ENCODE measurements at places on chromosomes 3 and 15. TPM values are rescaled to one million over a fixed set of nuclear protein-coding genes. Genes with fewer than 3 reads are reported as not detected.

The EIF3J gene
- total RNA-seq, result 33.9 TPM

The CFAP92 gene
- not detected for total RNA-seq

The MAGEL2 gene
- 0.05 TPM for total RNA-seq

The ESYT3 gene
- total RNA-seq, result not detected

The ADPRH gene
- 0.49 TPM for total RNA-seq

The ERC2 gene
- total RNA-seq, result not detected

The HRH1 gene
- total RNA-seq, result 13.8 TPM

The MED12L gene
- 0.05 TPM for total RNA-seq

The RTP1 gene
- not detected for total RNA-seq

The ANKRD34C gene
- total RNA-seq, result not detected

The MINDY4B gene
- total RNA-seq, result not detected

Measured in cardiac ventricle fibroblast (primary cell).